Daoy (cell line): ENCODE measurements at places on chromosomes 6 and 20.

DNA sequence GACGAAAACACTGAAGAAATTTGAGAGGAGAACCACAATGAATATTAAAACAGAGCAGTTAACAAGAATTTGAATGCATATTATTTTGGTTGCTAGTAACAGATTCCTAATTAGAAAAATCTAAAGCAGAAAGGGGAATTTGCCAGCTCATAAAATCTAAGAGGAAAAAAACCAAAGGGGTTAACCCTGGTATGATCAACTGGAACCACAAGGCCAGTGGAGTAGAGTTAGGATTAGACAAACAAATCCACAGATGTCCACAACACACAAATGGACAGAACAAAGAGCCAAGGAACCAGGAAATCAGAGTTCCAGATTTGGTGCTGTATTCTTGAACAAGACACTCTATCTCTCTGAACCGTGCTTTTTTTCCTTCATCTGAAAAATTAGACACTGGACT is 195.0 kb downstream of the TASP1 start:
- DNase-seq, result no peak

- no peak for DNase-seq
These were observed 645.6 kb downstream of the RNF144B start for GRCh38 chr6:19032591-19033295.

GRCh38 chr20:52209154-52209571 is 17.6 kb upstream of the ZFP64 start:
- no peak for DNase-seq

- no peak for DNase-seq
These were observed 97.2 kb downstream of the TULP4 start for GRCh38 chr6:158409451-158409850.

GRCh38 chr6:119308991-119309657 is 40.4 kb downstream of the MAN1A1 start:
- no peak for DNase-seq

- DNase-seq, result no peak
These were observed 18.5 kb downstream of the GGTLC1 start for GRCh38 chr20:23970049-23970448.

DNA sequence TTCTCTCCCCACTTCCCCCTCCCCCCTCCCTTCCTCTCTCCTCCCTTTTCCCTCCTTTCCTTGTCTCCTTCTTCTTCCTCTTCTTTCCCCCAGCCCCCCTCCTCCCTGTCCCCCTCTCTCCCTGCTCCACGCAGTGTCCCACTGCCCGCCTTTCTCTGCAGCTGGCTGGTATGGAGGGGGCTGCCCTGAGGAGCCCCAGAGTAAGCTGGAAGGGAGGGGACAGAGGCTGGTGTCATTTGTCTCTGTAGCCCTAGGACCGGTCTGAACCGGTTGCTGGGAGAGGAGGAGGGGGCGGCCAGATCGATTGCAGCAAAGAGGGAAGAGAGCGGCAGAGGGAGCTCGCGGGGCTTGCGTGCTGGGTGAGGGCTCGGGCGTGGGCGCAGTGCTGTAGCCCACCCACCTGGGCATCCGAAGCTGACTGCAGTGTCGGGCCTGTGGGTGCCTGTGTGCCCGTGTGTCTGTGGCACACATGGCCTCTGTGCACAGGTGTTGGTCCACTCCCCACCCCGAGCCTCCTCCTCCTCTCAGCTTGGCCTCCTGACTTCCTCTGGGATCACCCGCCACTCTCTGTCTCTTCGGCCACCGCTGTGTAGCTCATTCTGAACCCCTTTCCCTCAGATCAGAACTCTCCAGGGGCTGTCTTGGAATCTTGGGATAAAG is 50.6 kb downstream of the SRC start:
- DNase-seq, result no peak

- no peak for DNase-seq
These were observed 68.9 kb upstream of the CTNNBL1 start for GRCh38 chr20:37624963-37625362.

- no peak for DNase-seq
These were observed 38.7 kb downstream of the SCP2D1 start for GRCh38 chr20:18852318-18852717.

GRCh38 chr6:10351791-10352190 is 63.1 kb downstream of the TFAP2A start:
- no peak for DNase-seq

DNA sequence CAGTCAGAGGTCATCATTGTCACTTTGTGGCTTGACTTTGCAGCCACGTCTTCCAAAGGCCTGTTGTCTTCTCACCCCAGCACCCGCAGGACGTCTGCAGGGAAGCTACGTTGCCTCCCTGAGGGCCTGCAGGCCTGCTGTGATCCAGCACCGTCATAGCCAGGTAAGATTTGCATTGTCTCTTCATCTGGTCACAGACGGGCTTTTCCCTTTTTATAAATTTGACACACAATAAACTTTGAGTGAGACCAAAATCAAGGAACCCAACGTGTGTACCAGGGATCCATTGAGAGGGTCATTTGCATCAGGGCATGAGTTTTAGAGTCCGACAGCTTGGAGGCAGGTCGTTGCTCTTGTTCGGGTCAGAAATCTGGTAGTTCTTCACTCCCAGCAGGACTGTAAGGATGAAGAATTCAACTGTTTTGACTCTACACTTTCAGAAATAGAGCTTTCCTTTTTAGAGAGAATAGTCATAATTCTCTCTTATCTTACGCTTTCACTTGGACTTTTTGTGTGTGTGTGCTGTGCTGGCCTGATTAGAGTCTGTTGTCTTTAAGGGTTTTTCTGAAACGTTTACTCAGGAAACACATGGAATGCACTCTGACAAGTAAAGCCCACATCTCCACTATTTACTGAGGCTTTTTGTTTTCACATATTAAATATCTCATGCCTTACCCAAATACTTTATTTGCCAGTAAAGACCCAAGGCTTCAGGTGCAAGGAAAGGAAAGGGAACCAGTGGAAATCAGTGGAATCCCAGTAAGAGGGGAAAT is 177.2 kb upstream of the TAB2 start:
- no peak for DNase-seq

- no peak for DNase-seq
These were observed 18.7 kb downstream of the LEMD2 start for GRCh38 chr6:33770124-33770832.

DNA sequence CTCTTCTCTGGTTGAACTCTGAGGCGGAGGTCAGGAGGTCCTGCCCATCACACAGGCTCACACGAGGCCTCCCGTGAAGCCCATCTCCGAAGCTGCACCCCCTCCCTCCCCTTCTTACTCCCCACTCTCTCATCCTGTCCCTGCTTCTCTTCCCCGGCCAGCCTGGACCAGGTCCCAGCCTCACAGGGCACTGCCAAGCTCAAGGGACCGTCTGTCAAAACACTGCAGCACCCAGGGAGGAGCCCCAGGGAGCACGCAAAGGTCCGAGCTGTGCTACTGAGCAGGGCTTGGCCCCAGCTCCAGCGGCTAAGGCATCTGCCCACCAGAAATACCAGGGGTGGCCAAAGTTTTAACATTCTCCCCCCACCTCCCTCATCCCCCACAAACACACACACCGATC is 70.0 kb downstream of the PSMG4 start:
- no peak for DNase-seq

GRCh38 chr6:45697605-45698004 is 318.1 kb downstream of the CLIC5 start:
- peak; percentile 99 for DNase-seq

- no peak for DNase-seq
These were observed 48.4 kb downstream of the RNGTT start for GRCh38 chr6:88914895-88915598.

DNA sequence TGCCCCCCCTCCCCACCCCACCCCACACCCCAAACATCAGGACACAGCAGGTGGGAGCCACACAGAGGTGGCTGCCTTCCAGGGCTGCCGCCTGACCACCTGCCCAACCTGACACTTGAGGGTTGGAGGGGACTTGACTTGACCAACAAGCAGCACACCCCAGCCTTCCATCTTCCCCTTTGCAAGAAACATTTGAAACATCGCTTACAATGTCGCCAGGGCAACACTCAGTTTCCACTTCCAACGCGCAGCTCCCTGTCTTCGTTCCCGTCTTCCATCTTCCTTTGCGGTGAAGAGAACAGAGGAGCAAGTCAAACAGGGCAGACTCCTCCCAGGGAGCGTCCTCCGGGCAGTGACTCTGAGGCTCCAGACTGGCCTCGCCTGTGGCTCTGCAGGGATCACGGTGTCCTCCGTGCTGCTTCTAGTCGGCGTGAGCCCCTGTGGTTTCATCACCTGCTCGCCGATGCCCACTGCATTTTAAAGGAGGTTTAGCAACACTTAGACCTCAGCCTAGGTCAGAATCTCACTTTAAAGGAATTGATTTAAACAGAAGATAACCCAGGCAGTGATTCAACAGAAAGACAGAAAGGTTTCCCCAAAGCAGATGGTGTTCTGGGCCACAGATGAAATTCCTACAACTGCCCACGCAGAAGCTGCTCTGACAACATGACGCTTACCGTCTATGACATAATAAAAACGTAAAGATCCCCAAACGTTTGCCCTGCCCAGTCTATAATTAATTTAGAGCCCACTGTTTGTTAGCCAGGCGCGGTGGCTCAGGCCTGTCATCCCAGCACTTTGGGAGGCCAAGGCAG is 130.8 kb downstream of the TAF4 start:
- DNase-seq, result no peak

GRCh38 chr6:107267634-107268033 is 152.3 kb upstream of the BEND3 start:
- DNase-seq, result no peak

- peak; percentile 92 for DNase-seq
These were observed 81.9 kb downstream of the MDGA1 start for GRCh38 chr6:37615564-37616340.

- no peak for DNase-seq
These were observed 6.2 kb upstream of the SPDEF start for GRCh38 chr6:34562350-34562749.

- DNase-seq, result no peak
These were observed 215.5 kb downstream of the ALDH8A1 start for GRCh38 chr6:134734312-134734869.

DNA sequence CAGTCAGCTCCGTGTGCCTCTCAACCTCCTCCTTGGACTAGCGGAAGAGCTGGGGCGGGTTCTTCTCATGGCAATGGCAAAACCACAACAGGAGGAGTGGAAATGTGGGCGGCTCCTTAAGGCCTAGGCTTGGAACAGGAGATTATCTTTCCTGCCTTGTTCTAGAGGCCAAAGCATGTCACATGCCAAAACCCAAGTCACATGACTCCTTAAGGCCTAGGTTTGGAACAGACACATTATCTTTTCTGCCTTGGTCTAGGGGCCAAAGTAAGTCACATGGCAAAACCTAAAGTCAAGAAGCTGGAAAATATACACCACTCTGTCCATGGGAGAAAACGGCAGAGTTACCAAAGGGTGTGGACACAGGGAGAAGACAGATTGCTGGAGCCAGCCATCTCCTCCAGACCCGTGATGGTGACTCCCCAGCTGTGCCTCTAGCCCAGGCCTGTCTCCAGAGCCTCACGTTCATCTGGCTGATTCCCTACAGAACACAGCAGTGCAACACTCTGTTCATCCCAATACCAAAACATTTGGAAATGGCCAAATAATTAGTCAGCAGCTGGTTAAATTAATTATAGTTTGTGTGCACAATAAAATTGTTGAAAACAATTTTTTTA is 34.2 kb downstream of the ANKRD60 start:
- DNase-seq, result no peak

DNA sequence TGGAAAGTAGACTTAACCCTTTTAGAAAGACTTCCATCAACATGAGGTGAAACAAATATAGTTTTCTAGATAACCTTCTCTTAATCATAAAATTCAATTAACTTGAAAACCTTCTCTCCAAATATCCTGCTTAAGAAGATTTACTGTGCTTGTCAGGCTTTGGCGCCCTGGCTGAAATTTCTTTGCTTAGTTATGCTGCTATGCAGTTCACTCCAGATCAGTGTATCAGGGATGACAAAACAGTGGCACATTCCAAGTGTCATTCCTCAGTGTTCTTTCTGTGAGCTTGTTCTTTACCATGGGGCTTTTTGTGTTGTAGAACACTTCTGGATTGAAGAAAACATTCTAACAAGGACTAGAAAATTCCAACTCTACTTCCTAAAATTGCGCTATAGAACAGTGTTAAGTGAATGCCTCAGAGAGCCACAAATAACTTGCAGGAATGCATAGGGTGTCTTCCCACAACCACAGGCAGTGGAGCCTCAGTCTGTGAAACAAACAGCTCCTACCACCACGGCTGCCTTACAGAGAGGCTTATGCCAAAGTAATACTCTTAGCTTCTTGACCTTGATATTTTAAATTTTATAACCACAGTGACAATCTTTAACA is 443.6 kb downstream of the CDC5L start:
- peak; percentile 14 for DNase-seq

GRCh38 chr20:271528-271927 is 14.0 kb downstream of the DEFB132 start:
- no peak for DNase-seq
